ENCODE measurements at places on chromosomes 7 and 10.
A peak's percentile ranks its signal among the peaks of the same experiment; 100 is the strongest.

GRCh38 chr7:55569797-55570196, 2.5 kb downstream of the VOPP1 start:
- DNase-seq: no peak

- DNase-seq: no peak
These were observed 235.3 kb downstream of the INHBA start for GRCh38 chr7:41467596-41467995.

DNA sequence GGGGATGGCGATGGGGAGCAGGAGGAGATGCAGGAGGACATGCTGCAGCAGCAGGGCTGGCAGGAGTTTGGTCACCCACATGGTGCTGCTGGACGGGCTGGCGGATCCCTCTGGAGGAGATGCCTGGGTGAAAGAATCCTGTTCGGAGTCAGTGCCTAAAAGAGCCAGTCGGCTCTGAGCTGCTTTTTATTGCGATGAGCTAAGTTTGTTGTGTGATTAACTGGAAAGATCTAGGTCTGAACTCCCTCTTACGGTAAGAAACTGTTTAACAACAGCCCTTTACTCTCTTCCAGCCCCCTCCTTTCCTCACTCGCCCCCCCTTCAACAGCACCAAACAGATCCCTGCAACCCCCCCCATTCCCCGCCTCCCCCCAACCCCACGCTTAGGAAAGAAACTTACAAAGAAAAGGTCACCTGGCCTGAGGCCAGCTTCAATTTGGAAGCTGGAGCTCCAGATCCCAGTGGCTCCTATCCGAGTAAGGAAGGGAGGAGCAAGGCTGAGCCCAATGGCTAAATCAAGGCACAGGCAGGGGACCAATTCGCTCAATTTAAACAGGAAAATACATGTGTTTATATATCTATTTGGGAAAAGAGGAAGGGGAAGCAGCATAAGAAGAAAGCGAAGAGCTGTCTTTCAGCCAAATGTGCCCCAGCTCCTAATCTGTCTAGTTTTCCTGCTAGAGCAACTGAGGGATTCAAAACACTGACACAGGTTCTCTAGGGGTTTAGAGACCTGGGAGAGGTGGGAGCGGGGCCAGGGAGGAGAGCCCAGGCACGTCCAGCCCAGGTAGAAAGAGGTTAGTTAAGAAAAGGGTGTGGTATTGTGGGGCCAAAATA, at the start of gene HGF:
Gene HGF (minus strand): TSS at position 157 of the 837 bp plus-strand sequence. CDS start 76 bp downstream, at position 81.
- DNase-seq: no peak

- DNase-seq: no peak
These were observed 610.6 kb downstream of the ZWINT start for GRCh38 chr10:55750458-55750857.

- DNase-seq: no peak
These were observed 6.0 kb upstream of the TAS2R38 start for GRCh38 chr7:141979568-141979967.

DNA sequence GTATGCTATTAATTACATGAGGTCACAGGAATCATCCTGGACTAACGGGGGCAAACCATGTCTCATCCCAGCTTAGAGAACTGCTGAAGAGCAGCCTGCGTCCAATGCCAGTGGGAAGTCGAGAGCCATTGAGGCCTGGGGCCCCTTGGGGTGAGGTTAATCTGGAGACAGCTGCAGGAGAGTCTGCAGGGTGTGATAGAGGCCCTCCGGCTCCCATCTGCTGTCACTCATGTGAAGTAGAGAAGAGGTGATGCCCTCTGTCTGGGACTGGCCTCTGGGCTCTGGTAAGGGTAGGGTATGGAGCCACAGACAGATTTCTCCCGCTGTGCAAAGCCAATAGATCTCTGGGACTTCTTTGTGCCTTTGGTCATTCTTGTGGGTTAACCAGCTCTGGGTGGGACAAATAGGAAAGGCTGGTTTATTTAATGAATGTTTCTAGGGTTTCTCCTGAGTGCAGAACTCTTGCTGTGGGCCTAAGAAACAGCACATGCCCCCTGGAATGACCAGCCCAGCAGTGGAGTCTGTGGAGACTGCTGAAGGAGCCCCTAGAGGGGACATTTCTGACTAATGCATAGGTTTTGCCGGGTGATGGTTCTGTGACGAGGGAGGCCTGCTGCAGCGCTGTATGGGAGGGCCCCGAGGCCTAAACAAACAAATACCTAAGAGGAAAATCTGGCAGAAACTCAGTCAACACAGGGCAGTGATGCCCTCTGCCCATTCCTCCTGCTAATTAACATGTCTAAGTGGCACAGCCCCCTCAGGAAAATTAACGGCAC, 34.5 kb downstream of the CRHR2 start:
- no peak for DNase-seq

- no peak for DNase-seq
These were observed 312.8 kb downstream of the LRMDA start for GRCh38 chr10:75744261-75744660.

GRCh38 chr10:51422311-51423120, 276.9 kb downstream of the CSTF2T start:
- DNase-seq: no peak

GRCh38 chr10:120749072-120749471, 102.1 kb upstream of the WDR11 start:
- DNase-seq: no peak

GRCh38 chr10:92173996-92174395, 116.9 kb downstream of the CPEB3 start:
- no peak for DNase-seq

- no peak for DNase-seq
These were observed 469.9 kb downstream of the GALNT17 start for GRCh38 chr7:71601851-71602250.

- DNase-seq: no peak
These were observed 72.1 kb downstream of the DNMBP start for GRCh38 chr10:99937630-99938029.

DNA sequence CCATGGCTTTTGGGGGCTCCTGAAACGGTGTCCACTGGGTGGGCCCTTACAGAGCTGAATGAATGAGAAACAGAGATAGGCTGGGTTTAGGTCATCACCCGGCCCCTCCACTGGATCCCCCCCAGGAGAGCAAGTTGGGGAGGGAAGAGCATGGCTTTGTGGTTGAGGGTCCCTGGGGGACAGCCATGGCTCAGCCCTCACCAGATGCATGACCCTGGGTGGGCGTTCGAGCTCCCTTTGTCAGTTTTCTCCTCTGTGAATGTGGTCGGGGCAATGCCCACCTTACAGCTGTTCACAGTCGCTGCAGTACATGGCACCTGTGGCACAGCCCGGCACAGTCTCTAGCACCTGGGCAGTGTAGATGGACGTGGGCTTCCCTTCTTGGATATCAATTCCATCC, 40.6 kb upstream of the CXCL12 start:
- DNase-seq: no peak

DNA sequence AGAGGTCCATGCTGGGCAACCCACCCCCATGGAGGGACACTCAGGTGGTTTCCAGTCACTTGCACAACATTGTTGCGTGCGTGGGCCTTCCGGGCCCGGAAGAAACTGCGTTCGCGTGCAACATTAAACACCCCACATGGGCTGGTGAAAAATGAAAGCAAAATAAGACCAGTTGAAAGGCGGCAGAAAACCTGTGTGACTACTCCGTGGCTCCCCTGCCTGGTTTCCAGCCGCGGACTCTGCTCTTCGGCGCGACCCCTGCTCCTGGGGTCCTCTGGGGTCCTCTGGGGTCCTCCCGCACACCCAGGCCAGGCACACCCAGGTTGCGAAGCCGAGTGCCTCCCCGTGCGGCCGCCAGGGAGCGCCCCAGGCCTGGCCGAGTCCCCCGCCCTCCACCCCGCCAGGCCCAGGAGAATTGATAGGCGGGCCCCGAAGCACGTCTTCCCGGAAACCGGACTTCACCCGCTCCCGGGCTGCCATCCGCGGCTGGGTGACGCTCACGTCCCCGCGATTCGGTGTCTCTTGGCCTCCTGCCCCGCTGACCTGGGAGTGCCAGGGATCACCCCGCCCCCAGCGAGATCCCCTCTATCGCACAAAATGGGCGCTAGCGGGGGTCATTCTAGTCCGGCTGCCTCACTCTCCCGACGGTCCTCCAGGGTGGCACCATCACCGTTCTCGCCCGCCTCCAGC, 1.9 kb upstream of the SH2D4B start:
- peak; percentile 61 for DNase-seq

DNA sequence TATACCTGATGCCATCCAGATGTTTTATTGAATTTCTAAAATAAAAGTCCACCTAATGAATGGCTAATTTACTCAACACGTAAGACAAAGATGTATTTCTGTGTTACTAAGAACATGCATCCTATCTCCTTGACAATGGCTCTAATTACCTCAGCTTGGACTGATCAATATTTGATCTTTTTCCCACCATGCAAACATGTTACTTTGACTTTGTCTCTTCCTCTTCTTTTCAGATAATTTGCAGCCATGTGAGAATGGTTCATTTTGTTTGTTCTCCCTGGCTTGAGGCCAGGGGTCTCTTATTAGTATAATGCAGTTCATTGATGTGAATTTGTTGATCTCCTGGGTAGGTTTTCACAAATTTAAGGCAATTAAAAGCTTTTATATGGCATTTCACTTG, 302.1 kb downstream of the ADK start:
- no peak for DNase-seq

GRCh38 chr7:52727632-52728031, 307.8 kb upstream of the POM121L12 start:
- no peak for DNase-seq

DNA sequence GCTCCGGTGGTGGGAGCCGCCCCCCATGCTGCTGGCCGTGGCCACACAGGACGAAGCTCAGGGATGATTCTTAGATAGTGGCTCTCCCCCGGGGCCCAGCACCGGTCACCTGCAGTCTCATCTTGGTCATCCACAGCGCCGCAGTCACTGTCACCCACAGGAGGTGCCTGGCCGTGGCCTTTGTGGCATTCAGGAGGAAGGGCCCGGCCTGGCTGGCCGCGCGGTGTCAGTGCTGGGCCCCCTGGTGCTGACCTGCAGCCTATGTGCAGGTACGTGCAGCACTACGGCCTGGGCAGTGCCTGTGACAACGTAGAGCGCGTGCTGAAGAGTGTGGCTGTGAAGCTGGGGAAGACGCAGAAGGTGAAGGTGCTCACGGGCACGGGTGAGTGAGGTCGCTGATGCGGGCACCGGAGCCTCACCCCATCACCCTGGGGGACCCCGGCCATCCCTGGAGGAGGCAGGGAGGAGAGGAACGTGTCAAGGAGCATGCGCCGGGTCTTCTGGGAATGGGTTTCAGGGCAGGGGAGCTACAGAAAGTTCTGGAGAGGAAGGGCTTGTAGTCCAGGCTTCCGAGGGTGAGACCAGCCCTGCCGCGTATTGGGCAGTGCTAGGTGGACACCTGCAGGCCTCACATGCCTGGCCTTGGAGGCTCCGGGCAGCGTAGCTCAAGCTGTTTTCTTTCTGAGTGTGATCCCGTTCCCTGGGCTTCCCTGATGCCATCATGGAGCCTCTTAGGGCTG, 5.0 kb downstream of the SPRN start:
- no peak for DNase-seq

DNA sequence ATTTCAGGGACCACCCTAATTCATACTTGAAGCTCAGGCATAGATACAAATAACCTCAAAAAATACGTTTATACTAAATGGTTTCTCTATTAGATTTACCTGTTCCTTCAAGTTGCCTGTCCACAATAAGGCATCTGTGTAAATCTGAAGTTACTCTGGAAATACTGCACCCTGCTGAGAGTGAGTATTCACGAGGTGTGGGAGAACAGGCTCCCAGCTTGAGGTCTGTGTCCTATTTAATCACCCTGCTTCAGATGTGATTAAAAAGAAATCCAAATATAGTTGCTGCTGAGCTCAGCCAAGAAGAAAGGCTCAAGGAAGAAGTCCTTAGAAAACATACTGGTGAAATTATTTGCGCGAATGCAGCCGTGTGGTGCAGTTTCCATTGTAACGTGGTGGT, 136.8 kb downstream of the KLF6 start:
- DNase-seq: no peak

DNA sequence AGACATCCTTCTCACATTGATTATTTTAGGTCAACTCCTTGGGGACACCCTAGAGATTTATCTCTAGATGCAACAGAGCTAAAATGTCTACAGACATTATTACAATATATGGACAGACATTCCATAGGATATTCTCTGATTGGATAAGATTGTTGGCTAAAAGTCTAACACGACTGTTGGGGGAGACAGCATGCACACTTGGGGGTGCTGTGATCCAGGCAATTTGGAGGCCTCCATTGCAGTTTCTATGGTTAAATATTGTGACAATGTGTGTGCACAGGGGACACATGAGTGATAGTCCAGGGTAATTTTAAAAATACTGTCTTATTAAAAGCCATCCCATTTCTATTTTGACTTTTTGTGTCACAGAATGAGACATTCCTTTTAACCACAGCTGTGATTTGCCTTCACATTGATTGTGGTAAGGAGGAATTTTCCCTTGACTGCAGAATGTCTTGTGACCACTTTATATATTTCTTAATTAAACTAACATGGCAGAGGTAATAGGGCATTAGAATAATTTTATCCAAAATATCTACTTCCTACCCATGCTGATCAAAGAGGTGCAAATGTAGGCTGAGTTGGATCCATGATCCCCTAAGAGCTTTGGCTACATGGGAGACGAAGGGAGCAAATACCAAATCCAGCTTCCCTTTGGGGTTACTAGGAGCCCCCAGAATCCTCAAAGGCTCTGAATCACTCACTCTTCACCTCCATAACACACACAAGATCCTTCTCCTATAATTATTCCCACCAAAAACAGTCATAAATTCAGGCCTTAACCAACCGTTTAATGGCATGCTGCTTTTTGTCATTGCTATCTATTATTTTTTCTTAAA, 7.3 kb downstream of the TFPI2 start:
- DNase-seq: no peak

DNA sequence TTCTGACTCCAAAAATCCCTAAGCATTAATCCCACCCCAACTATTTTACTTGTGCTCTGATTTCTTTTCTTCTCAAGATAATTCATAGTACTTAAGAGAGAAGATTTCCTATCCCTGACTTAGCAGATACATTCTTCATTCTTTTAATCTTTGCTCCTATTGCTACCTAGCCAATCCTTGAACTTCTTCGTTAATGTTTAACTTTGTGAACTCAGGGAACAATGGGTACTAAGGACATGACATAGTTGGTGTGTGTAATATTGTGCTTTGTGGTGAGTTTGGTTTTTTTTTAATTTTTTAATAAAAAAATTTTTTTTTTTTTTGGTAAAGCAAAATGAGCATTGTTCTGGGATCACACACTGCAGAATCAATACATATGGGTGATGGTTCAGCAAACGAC, 166.2 kb downstream of the CHCHD3 start:
- DNase-seq: no peak

GRCh38 chr10:7378602-7379403, 32.0 kb downstream of the SFMBT2 start:
- peak; percentile 9 for DNase-seq

- DNase-seq: no peak
These were observed 455.8 kb downstream of the XPNPEP1 start for GRCh38 chr10:109467551-109467950.

DNA sequence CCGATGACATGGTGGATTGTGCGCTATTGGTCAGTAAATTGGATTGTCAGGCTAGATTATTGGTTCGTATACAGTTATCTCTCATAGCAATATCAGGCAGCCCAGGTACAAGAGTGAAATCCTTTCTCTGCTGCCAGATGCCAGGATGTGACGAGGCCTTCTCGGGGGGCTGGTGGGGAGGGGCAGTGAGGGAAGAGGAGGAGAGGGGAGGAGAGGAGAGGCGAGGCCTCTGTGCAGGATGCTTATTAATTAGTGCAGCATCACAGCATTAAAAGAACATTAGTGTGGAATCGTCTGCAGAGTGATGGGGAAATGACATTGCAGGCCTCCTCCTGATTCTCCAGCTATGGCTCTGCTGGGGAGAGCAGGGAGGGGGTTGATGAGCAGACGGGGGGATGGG, 30.5 kb upstream of the SLF2 start:
- DNase-seq: no peak

All from stimulated activated CD4-positive, alpha-beta T cell treated with anti-CD3 and anti-CD28 coated beads, Interleukin-2, amount 100 ng/mL, for 4 hours (primary cell).